ENCODE measurements at places on chromosomes 3 and 15.

DNA sequence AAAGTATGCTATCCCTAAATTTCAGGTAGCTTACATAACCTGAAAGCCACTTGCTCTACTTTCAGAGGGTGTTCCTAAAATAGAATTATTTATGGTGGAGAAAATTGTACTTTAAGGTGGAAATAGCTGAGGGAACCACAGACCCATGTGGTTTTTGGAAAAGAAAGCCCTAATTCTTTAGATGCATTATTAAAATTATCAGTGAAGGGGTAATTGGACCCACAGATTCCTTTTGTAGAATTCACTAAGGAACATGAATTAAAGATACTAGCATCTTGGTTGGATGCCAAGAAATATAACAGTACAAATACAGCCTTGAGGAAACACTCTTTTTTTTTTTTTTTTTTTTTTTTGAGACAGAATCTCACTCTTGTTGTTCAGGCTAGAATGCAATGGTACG is 37.8 kb downstream of the DPPA2 start:
- no peak for DNase-seq

GRCh38 chr3:156317462-156318074 is 197.2 kb downstream of the KCNAB1 start:
- DNase-seq, result no peak

- no peak for DNase-seq
These were observed 181.8 kb downstream of the MCTP2 start for GRCh38 chr15:94412979-94413746.

DNA sequence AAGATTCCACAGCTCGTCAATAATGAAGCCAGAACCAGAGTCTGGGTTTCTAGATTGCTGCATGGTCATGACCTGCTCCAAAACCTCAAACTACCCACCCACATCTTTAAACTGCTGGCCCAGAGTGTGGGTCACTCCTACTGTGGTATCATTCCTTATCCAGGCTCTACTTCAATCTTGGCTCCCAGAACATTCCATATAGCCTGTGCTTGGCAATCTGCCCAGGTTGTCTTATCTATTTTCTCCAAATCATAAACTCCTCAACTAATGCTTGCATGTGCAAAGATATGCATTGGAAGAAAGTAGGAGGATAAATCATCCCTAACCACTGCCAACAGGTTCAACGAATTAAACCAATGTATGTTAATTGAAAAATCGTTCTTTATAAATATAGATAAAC is 169.7 kb downstream of the ANXA2 start:
- no peak for DNase-seq

GRCh38 chr3:195062866-195063540 is 208.0 kb downstream of the XXYLT1 start:
- no peak for DNase-seq

DNA sequence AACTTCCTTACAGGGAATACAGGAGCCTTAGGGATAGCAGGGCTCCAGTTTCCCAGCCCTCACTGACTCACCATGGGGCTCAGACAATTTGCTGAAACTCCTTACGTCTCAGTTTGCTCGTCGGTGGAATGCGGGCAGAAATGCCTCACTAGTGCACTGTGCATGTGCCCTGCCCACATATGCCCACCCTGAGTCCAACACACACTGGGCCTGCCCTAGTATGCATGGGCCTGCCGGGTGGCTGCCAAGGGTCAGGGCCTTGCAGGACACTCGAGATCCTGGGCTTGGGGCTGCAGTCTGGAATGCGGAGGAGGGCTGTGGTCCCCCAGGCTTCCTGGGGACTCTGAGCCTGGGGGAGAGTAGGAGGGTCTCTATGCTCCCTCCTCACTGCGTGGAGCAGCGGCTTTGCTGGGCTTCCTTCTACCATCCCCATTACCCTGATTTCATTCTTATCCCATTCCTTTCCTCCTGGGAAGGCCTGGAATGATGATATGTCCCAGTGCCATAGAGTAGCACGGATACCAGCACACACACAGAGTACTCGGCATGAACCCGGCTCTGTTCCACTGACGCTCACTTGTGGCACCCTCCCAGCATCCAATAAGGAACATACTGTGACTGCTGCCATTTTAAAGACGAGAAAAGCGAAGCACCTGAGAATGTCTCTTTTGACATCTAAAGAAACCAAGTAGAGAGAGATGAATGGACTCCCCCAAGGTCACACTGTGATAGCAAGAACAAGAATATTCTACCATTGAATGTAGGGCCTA is 124.2 kb downstream of the ASB7 start:
- DNase-seq, result no peak
